Lower leg skin (tissue), 4 donors: ENCODE measurements at places on chromosomes 2 and 18.

GRCh38 chr18:45569566-45570275 is 45.6 kb upstream of the SLC14A2 start:
- no peak for DNase-seq

- no peak for DNase-seq
Observed at GRCh38 chr18:71678144-71678543, 866.0 kb downstream of the CBLN2 start.

DNA sequence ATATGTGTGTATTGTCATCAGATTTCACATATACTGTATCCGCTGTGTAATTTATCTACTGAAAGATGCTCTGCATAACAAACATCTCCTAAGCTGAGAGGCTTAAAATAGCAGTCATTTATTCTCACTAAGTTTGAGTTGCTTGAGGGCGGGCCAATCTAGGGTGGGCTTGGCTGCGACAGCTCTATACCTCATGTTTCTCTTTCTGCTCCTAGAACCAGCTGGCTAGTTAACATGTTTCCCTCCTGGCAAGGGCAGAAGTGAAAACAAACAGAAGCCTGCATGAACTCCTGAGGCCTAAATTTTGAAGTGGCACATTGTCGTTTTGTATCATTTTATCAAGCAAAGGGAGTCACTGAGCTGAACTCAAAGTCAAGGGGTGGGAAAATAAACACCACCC is 585.0 kb upstream of the VRK2 start:
- no peak for DNase-seq

DNA sequence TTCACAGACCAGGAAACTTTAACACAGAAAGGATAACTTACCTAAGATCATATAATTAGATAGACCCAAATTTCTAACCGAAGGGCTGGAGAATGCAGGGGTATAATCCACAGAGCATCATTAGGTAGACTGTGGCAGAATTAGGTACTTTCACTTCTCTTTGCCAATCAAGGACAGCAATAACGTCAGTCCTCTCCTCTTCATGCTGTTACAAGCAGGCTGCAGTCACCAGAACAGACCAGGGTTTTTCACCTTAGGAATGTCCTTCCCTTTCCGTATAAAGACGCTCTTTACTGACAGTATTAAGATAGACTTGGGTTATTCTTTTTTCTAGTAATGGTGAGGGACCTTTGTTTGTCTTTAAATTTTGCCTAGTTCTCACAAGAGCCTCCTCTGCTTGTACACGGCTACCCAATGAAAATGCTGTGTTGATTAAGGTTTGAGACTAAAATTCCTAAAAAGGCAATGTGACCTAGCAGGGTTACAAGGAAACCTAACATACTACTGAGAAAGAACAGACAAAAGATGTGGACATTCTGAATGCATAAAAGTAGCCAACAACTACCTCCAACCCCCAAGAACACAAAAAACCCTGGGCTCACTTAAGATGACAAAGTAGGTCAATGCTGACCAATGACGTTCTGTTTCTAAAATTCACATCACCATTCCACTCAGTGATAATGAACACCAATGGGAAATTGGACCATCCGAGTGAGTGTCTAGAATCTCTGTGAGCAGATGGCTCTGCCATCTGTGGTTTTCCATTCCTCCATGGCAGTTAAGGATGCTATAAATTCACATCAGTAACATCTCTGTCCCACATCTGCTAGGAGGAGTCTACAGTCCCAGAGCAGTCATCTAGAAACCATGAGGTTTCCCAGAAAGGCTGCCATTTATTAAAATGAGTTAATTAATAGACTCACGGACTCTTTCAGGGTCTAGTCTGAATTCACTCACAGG is 2.1 kb downstream of the PDIA6 start:
- no peak for DNase-seq

DNA sequence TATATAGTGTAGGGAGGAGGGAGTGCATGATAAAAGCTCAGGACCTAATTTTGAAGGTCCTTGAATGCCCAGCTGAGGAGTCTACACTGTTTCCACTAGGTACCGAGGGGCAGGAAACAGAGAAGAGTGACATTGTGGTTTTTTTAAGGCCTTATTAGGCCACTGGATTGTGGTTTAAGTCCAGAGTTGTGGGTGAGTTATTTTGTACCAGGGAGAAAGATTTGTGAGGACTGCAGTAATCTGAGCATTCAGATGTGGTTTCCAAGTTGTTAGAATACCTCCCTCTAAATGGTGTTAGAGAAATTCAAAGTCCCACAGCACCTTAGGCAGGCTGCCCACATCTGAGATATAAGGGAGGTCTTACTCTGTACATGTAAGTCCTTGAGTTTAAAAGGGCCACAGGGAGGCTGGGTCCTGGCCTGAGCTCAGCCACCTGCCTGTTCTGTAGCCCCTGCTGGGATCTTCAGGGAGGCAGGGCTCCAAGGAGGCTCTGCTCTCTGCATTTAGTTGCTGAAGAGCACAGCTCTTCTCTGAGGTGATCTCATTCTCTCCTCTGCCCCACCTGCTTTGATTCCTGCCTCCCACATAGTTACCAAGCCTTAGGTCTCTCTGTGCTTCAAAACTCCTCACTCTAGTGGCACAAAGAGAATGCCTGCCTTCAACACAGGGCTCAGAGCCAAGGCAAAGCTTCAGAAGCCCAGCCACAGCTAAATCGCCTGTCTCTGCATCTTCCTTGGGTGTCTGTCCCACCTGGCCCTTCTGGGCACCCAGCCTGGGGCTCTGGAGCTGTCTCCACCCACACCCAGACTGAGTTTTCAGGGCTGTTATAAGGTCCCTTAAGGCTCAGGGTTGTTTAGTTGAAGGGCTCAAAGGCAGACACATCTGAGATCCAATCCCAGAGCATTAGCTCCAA is 88.1 kb downstream of the VSNL1 start:
- DNase-seq, result no peak

- DNase-seq, result no peak
Observed at GRCh38 chr2:225994748-225995405, 595.4 kb downstream of the NYAP2 start.

DNA sequence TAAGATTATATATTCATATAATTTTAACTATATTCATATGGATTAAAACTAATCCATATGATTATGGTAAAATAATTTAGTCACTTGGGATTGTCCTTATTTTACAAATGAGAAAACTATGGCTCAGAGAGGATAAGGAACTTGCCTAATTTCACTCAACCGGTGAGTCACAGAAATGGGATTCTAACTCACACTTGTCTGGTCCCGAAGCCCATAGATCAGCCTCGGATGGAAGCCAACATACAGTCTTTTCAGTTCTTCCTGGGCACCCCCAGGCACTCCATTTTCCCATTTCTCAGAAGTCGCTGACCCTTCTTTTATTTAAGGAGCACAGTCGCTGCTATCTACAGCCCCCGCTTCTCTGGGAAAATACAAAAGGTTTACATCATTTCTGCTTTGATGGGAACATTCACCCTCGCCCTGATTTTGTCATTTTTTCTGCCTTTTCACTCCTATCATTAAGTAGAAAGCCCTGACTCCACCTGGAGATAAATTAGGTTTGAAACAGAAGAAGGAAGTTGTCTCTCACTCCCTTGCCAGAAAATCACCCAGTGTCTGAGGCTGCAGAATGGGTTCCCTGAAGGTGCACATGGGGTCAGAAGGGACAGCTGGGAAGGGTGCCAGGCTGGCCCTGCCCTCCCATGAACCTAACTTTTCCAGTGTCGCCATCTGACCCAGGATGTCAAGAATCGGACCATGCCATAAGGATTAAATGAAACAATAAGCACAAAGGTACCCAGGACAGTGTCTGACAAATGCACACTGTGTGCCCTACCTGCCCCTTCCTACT is 36.6 kb downstream of the CYP1B1 start:
- DNase-seq, result no peak

GRCh38 chr2:171584001-171584400 is 61.7 kb downstream of the CYBRD1 start:
- DNase-seq, result no peak

- no peak for DNase-seq
Observed at GRCh38 chr2:164620873-164621763, at the start of gene GRB14. GRB14 (minus strand) TSS chr2:164621482; CDS start chr2:164621309, 173 bp downstream.

DNA sequence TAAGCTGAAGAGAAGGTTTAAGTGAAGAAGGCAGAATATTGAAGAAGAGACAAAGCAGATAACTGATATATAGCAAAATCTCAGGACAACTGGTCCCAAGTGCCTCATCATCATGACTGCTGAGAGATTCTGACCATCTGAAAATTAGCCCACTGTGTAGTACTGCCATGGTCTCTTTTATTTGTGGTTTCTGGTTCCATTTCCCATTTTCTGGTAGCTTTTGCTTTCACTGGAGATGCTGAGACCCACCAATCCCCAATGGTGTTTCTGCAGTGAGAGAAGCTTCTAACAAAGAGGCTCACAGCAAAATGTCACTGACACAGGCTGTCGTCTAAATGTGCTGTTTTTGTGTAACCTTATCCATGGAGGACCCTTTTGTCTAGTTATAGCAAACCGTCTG is 79.5 kb downstream of the TMEM163 start:
- no peak for DNase-seq

DNA sequence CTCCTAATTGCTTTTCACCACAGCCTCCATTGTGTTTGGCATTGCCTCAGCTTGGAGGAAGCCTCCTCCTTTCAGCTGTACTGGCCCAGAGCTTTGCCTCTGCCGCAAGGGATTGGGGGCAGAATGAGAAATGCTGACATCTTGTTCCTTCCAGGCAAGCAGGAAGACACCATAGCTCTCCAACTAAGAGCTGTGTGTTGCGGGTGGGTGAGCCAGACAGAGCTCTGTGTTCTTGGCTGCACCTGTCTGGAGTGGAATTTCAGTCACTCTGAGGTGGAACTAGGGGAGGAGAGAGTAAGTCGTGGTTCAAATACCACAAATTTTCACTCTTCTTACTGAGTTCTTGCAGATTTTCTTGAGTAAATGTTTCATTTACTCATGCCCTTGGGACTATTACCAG is 36.6 kb upstream of the KCNF1 start:
- no peak for DNase-seq

DNA sequence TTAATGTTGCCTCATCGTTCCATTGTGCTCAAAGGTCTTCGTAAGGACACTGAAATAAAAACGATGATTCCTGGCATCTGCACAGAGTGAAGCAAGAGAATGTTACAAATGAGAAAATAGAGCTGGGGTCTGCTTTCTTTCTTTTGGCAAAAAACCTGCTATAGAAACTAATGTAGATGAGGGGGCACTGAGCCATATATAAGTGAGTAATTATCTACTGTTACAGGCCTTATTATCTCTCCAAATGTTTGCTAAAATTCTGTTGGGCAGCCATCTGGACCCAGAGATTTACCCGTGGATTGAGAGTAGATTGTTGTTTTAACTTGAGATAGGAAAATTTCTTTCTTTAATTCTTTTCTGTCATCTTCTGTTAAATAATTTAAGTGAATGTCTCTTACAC is 472.5 kb upstream of the PIK3C3 start:
- DNase-seq, result no peak
